ENCODE measurements at places on chromosomes 3 and 15.

DNA sequence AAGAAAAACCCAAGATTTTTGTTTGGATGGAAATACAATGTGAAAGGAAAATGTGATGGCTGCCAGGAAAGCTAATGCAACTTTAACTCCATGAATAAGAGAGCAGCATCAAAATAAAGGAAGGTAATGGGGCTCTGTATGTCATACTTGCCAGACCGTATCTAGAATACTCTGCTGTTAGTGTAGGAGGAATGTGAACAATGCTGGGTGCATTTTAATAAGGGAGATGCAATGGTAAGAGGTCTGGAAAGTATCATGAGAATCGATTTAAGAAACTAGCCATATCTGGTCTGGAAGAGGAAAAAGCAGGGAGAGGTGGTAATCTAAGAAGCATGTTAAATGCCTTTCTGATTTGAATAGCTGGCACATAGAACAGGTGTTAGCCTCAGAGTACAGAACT is 239.6 kb downstream of the GBE1 start:
- no peaks in the 10 kb centered on the region for H3K4me1 ChIP-seq
- no peak overlapping the region for H3K4me3 ChIP-seq
- no peaks in the 10 kb centered on the region for H3K27me3 ChIP-seq
- peaks cover 3% of the 10 kb centered on the region for H3K36me3 ChIP-seq

DNA sequence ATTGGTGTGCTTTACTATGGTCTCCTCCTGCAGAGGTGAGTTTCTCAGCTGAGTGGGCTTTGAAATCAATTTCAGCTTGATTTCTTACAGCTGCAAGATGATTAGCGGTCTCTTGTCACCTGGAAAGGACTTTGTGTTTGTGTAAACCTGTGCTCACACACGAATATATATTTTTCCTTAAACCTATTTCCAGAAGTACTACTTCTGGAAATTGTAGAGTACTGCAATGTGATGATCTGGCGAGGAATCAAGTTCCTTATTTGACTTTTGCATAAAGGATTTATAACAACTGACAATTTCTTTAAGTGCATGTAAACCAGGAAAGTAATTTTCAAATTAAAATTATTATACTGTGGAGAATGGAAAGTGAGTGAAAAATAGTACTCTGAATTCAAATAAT is 2.1 kb downstream of the MCTP2 start:
- DNase-seq, result no peak
- no peaks in the 10 kb centered on the region for H3K27me3 ChIP-seq
- peaks cover 76% of the 10 kb centered on the region for H3K4me1 ChIP-seq
- H3K36me3 ChIP-seq, result peaks cover 20% of the 10 kb centered on the region
- H3K27ac ChIP-seq, result peak overlapping the region; percentile 30

GRCh38 chr3:71101014-71101413 is 482.5 kb downstream of the FOXP1 start:
- DNase-seq, result no peak
- peak overlapping the region; percentile 20 for H3K27ac ChIP-seq
- peaks cover 67% of the 10 kb centered on the region for H3K4me1 ChIP-seq

GRCh38 chr15:87748483-87748882 is 508.1 kb downstream of the NTRK3 start:
- no peak overlapping the region for H3K27ac ChIP-seq
- H3K4me3 ChIP-seq, result no peak overlapping the region
- no peaks in the 10 kb centered on the region for H3K4me1 ChIP-seq
- DNase-seq, result no peak
- no peaks in the 10 kb centered on the region for H3K36me3 ChIP-seq
- peaks cover 15% of the 10 kb centered on the region for H3K27me3 ChIP-seq

DNA sequence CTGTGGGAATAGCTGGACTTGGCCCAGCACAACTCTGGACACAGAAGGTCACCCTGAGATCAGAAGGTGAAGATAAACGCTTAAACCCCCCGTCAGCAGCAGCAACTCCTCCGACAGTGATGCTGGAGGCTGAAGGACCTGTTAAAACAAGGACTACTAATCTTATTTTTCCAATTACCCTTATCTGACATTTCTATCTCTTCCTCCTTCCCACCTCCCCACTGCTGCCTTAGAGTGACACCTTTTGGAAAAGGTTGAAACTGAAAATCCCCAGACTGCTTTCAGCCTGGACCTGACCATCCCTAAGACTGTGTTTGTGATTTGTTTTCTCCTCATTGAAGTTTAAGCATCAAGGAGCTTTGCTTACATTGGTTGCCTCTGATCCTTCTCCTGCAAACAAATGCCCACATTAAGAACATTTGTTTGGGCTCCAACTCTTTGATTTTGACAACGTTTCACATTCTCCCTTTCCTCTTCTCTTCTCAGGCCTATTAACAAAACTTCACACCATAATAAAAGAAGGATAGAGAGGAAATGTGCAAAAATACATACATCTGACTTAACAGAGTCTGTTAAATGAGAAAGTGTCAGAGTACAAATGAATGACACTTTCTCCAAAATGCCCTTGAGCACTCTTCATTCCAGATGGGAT is 410.6 kb upstream of the WNT5A start:
- H3K4me1 ChIP-seq, result no peaks in the 10 kb centered on the region
- H3K27ac ChIP-seq, result no peak overlapping the region
- no peaks in the 10 kb centered on the region for H3K27me3 ChIP-seq
- H3K4me3 ChIP-seq, result no peak overlapping the region
- no peaks in the 10 kb centered on the region for H3K36me3 ChIP-seq
- DNase-seq, result no peak

DNA sequence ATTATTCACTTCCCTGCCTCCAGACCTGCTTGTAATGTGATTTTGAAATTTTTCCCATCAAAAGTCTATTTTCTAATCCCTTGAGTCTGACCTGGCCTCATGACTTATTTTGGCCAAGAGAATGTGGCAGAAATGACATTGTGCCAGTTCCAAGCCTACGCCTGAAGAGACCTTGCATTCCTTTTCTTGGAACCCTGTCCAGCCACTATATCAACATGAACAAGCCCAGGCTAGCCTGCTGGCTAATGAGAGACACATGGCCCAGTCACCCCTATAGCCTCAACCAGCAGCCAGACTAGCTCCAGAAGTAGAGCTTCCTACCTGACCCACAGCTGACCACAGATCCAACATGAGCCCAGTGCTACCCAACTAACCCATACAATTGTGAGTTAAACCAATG is 121.1 kb upstream of the ACP3 start:
- no peak overlapping the region for H3K4me3 ChIP-seq
- peaks cover 35% of the 10 kb centered on the region for H3K27me3 ChIP-seq

GRCh38 chr3:145395421-145395820 is 765.6 kb downstream of the PLOD2 start:
- DNase-seq, result no peak
- no peaks in the 10 kb centered on the region for H3K36me3 ChIP-seq
- no peak overlapping the region for H3K4me3 ChIP-seq
- no peaks in the 10 kb centered on the region for H3K27me3 ChIP-seq
- H3K27ac ChIP-seq, result no peak overlapping the region

GRCh38 chr3:29274667-29275066 is 6.2 kb upstream of the RBMS3 start:
- no peaks in the 10 kb centered on the region for H3K36me3 ChIP-seq
- no peak overlapping the region for H3K27ac ChIP-seq
- H3K4me1 ChIP-seq, result no peaks in the 10 kb centered on the region
- DNase-seq, result no peak

DNA sequence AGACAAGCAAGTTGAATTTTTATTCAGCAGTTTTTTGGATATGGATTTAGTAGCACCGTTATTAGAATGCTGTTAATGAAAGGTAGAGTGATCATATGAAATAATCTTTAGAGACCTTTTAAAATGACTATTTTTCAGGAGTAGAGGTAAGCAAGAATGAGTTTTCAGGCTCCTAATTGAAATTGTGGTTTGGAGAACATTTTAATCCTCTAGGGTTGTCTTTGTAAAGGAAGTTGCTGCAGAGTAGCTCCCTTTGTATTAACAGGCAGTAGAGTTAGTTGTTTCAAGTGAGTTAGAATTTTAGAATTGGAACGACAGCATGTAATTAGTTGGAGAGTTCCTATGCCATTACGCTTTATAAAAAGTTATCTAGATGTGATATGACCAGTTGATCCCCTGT is 27.2 kb upstream of the EDEM1 start:
- H3K27ac ChIP-seq, result peak overlapping the region; percentile 29
- peaks cover 2% of the 10 kb centered on the region for H3K36me3 ChIP-seq
- no peaks in the 10 kb centered on the region for H3K27me3 ChIP-seq

- H3K4me3 ChIP-seq, result no peak overlapping the region
- H3K27me3 ChIP-seq, result no peaks in the 10 kb centered on the region
- peaks cover 5% of the 10 kb centered on the region for H3K36me3 ChIP-seq
- H3K4me1 ChIP-seq, result peaks cover 10% of the 10 kb centered on the region
These were observed 1.9 kb upstream of the DISP2 start for GRCh38 chr15:40355976-40356585.

DNA sequence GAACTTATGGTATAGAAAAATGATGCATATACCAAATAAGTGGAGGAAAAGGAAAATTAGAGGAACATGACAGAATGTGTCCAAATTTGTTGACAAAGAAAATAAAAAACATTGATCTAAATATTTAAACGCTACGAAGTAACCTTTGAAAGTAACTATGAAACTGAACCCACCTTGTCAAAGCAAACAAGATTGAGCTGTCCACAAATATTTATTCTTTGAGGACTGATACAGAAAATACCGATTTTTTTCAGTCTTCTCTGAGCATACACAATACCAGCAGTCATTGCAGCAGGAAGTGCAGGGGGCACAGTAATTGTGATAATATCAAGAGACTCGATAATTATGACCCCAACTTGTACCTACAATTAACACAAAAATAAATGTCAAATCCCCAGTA is 40.0 kb downstream of the ATP13A3 start:
- no peak for DNase-seq
- H3K27me3 ChIP-seq, result no peaks in the 10 kb centered on the region
- no peak overlapping the region for H3K4me3 ChIP-seq
- no peak overlapping the region for H3K27ac ChIP-seq
- H3K4me1 ChIP-seq, result peaks cover 11% of the 10 kb centered on the region
- peaks cover 44% of the 10 kb centered on the region for H3K36me3 ChIP-seq

DNA sequence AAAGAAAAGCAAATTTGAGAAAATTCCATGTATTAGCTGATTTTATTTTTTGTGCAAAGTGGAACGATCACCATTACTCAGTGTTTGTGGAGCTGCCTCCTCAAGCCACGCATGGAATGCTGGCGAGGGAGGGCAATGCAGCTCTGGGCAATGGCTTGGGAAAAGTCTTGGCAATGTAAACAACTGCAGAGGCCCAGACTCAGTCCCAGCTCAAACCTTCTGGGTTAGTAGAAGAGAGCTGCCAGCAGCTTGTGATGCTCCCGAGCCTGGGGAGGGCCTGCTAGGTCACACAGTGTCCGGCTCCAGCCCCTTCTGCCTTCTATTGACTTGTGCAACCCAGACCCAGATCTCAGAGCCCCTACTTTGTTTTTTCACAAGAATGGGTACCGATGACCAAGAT is 4.3 kb downstream of the EPHB1 start:
- no peaks in the 10 kb centered on the region for H3K36me3 ChIP-seq
- H3K27ac ChIP-seq, result no peak overlapping the region
- H3K27me3 ChIP-seq, result peaks cover 30% of the 10 kb centered on the region
- H3K4me3 ChIP-seq, result no peak overlapping the region
- no peak for DNase-seq

DNA sequence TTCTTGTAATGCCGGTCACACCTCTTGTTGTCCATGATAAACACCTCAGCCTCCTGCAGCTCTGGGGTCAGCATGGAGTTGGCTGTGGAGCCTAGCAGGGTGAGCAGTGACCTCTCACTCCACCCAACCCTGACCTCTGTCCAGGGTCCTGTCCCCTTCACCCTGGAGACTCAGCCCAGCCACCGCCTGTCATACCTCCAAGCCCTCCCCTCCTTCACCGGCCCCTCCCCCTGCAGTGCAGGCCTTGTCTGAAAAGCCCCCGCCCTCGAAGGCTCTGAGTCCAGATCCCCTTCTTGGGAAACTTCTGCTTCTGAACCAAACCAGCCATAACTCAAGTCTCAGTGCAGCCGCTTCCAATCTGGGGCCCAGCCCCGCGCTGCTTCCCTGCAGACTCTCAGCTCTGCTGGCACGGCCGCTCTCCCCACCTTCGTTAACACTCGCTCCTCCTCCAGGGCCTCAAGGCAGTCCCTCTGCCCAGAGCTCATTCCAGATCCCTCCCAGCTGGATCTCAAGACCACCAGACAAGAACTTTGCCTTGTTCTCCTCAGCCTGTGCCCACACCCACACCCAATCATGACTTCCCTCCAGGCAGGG is 25.4 kb upstream of the PRSS50 start:
- no peaks in the 10 kb centered on the region for H3K4me1 ChIP-seq
- H3K27me3 ChIP-seq, result peaks cover 10% of the 10 kb centered on the region
- H3K27ac ChIP-seq, result no peak overlapping the region

- no peaks in the 10 kb centered on the region for H3K4me1 ChIP-seq
- no peak overlapping the region for H3K4me3 ChIP-seq
- peaks cover 53% of the 10 kb centered on the region for H3K27me3 ChIP-seq
- no peaks in the 10 kb centered on the region for H3K36me3 ChIP-seq
- H3K27ac ChIP-seq, result no peak overlapping the region
- DNase-seq, result no peak
These were observed 39.0 kb downstream of the SPESP1 start for GRCh38 chr15:68969298-68969697.

- peak; percentile 18 for DNase-seq
- no peaks in the 10 kb centered on the region for H3K36me3 ChIP-seq
- no peak overlapping the region for H3K27ac ChIP-seq
- no peak overlapping the region for H3K4me3 ChIP-seq
- H3K4me1 ChIP-seq, result peaks cover 14% of the 10 kb centered on the region
These were observed 106.3 kb downstream of the ZBTB20 start for GRCh38 chr3:115040673-115041286.

- no peaks in the 10 kb centered on the region for H3K4me1 ChIP-seq
- peaks cover 30% of the 10 kb centered on the region for H3K27me3 ChIP-seq
- no peak for DNase-seq
- H3K4me3 ChIP-seq, result no peak overlapping the region
- no peaks in the 10 kb centered on the region for H3K36me3 ChIP-seq
- no peak overlapping the region for H3K27ac ChIP-seq
These were observed 73.2 kb downstream of the PRICKLE2 start for GRCh38 chr3:64152086-64152485.

DNA sequence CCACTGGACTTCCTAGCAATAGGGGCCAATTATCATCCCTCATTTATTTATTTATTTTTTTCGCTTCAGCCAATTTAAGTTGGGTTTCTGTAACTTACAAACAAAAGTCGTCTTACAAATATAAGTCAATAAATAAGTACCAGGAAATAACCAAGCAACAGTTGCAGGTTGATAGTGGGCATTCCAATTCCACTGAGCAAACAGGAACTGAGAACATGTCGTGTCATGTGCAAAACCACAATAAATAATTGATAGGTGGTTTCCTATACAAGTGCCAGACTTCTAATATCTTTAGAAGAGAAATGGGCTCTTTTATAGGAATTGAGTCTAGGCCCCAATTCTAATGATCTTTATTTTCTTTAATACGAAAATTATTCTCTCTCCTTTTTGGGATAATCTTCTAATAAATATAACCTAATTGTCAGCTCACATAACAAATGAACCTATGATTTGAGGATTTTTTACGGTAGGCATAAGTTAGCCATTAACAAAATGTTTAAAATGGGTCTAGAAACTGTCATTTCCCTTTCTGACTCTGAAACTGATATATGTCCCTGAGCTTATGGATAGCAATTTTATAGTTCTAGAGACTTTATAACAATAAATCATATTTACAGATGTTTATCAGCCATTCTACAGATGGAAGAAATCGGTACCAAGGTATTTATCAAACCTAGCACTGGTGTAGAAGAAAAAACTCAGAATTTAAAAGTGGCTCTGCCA is 571.8 kb downstream of the FOXP1 start:
- peak overlapping the region; percentile 89 for H3K27ac ChIP-seq
- H3K4me1 ChIP-seq, result peaks cover 54% of the 10 kb centered on the region
- no peaks in the 10 kb centered on the region for H3K27me3 ChIP-seq

Measured in central memory CD8-positive, alpha-beta T cell (primary cell).